GM12892 (cell line): ENCODE measurements at places on chromosomes 12 and 14.

- DNase-seq = no peak
Observed at GRCh38 chr14:104346608-104347007, 208.2 kb downstream of the KIF26A start.

- DNase-seq = no peak
Observed at GRCh38 chr12:32708926-32709325, 29.8 kb downstream of the DNM1L start.

GRCh38 chr14:90583427-90583826, 186.6 kb downstream of the CALM1 start:
- DNase-seq = no peak

- DNase-seq = no peak
Observed at GRCh38 chr12:125882141-125882540, 816.9 kb downstream of the AACS start.

DNA sequence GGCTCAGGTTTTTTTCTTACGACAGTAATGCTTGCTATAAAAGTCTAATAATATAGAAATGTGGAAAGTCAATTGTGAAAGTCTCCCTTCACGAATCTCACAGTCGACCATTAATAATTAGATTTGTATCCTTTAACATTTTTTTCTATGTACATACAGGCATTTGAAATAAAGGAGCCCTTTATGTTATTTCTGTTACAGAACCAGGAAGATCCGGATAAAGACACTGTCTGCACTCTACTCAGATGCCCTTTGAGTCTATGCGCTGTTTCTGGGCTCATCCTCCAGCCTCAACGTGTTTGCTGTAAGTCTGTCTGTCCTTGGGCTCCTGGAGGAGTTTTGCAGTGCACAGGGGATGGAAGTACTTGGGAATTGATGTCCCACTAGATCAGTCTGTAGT, 212.2 kb upstream of the ATP2B1 start:
- DNase-seq = no peak

GRCh38 chr14:48563489-48563888, 888.1 kb upstream of the MDGA2 start:
- DNase-seq = no peak

DNA sequence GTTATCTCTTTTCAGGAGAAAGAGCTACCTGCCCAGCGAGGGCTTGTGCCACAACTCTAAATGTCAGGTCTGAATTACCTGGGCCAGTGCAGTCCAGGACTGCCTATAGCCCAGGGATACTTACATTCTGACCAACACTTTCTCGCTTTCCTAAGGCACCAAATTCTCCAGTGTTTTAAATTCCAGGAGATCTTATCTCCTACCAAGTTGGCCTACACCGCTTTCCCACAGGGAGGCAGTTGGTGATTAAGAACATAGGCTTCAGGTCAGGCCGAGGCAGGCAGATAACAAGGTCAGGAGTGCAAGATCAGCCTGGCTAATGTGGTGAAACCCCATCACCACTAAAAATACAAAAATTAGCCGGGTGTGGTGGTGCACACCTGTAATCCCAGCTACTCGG, 41.1 kb downstream of the RPS29 start:
- no peak for DNase-seq

GRCh38 chr12:71562676-71563595, 100.7 kb downstream of the ZFC3H1 start:
- DNase-seq = no peak

DNA sequence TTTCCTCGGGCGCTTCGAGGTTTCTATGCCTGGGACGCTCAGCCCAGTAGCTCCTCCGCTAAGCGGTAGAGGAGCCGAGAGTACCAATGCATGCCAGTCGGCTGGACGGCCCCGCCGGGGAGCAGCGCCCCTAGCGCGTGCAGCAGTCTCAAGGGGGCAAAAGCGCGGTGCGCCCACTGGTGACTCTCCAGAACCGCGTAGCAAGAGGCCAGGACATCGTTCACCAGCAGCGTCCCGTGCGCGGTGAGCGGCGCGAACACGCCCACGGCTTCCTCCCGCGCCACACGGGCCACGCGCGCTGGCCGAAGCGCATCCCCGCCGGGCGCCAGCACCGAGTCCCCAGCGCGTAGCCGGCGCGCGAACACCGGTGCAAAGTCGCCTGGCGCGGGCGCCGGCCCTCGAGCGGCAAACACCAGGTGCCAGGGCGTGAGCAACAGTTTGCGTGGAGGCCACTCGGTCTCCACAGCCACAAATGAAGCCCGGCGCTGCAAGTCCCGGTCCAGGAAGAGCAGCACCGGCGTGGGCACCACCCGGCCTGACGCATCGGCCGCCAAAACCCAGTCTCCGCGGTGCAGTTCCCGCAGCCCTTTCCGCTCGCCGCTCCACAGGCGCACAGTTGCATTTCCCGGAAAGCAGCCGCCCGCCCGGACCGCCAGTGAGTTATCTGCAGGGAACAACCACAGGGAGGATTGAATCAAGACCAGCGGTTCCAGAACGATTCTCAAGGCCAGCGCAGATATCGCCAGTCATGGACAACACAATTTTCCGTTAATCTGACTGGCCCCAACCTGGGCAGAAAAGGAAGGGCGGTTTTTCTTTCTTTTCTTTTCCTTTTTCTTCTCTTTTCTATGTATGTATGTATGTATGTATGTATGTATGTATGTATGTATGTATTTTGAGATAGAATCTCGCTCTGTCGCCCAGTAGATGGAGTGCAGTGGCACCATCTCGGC, 4.5 kb downstream of the DHH start:
- DNase-seq = no peak

DNA sequence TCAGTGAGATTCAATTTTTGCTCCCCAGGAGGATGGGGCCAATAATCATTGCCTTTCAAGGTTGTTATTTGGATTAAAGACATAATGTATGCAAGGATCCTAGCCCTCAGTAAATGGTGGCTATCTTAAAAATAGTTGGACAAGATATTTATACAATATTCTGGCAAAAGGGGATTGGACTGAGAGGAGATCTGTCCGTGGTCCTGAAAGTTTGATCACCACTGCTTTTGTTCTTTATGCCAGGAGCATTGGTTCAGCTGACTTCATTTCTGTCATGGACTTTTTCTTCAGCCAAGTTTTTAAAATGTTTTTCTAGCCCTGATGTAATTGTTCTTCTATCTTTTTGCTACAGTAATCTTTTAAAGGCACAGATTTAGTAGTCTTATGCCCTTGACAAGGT, 70.2 kb upstream of the TCL1A start:
- DNase-seq = no peak

DNA sequence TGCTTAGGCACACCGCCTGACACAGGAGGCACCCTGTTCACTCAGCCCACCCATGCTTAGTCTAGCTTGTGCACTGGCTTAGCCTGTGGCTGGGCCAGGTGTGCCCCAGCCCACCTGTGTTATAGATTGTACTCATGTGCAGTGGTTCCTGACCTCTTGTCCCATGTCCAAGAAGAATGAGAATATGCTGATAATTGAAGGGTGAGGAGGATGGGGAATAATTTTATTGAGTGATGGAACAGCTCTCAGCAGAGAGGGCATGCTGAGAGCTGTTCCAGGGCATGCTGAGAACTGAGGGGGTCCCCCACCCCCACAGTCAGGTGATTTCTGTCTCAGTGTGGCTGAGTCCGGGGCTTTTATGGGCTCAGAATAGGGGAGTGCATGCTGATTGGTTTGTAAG, 395.9 kb downstream of the FUT8 start:
- no peak for DNase-seq

DNA sequence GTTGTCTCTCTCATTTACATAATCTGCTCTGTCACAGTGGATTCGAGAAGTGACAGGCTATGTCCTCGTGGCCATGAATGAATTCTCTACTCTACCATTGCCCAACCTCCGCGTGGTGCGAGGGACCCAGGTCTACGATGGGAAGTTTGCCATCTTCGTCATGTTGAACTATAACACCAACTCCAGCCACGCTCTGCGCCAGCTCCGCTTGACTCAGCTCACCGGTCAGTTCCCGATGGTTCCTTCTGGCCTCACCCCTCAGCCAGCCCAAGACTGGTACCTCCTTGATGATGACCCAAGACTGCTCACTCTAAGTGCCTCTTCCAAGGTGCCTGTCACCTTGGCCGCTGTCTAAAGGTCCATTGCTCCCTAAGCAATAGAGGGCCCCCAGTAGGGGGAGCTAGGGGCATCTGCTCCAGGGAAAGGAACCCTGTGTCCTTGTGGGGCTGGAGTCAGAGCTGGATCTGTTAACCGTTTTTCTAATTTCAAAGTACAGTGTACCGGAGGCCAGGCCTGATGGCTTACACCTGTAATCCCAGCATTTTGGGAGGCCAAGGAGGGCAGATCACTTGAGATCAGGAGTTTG, 5.1 kb downstream of the ERBB3 start:
- DNase-seq = no peak

GRCh38 chr12:68976395-68976841, 43.4 kb upstream of the CPM start:
- DNase-seq = no peak

GRCh38 chr12:112408621-112409020, 784 bp downstream of the RPL6 start:
- no peak for DNase-seq

- no peak for DNase-seq
Observed at GRCh38 chr12:46453428-46453827, 80.9 kb upstream of the SLC38A2 start.

- DNase-seq = no peak
Observed at GRCh38 chr14:35386673-35387125, 17.9 kb downstream of the NFKBIA start.

GRCh38 chr12:89529738-89530137, 3.9 kb upstream of the POC1B start:
- no peak for DNase-seq

GRCh38 chr12:5965950-5966383, 20.9 kb upstream of the ANO2 start:
- peak; percentile 43 for DNase-seq

GRCh38 chr12:26767116-26767515, 65.9 kb downstream of the ITPR2 start:
- DNase-seq = no peak

- DNase-seq = no peak
Observed at GRCh38 chr12:105060715-105061378, 23.4 kb downstream of the ALDH1L2 start.

GRCh38 chr14:39366460-39367386, 65.5 kb downstream of the FBXO33 start:
- no peak for DNase-seq

- no peak for DNase-seq
Observed at GRCh38 chr14:94396628-94397225, 8.3 kb upstream of the SERPINA1 start.

GRCh38 chr12:111850526-111850925, 8.5 kb downstream of the MAPKAPK5 start:
- DNase-seq = no peak

DNA sequence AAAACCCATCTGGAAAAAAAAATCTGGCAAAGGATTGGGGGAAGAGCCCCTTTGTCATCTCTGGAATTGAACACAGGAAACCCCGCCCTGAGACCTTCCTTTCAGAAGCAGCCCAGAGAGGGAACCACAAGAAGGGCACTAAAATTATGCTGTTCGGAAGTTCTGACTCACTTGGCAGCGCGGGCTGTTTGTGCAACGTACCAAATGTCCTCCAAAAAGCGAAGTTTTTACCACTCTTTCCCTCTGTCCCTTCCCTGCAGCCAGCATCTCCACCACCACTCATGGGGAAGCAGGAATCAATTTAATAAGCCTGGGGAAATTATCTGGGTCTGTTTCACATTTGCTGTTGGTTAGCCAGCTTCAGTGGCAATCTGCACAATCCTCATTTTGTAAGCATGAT, 3.2 kb upstream of the SYNE3 start:
- DNase-seq = no peak

DNA sequence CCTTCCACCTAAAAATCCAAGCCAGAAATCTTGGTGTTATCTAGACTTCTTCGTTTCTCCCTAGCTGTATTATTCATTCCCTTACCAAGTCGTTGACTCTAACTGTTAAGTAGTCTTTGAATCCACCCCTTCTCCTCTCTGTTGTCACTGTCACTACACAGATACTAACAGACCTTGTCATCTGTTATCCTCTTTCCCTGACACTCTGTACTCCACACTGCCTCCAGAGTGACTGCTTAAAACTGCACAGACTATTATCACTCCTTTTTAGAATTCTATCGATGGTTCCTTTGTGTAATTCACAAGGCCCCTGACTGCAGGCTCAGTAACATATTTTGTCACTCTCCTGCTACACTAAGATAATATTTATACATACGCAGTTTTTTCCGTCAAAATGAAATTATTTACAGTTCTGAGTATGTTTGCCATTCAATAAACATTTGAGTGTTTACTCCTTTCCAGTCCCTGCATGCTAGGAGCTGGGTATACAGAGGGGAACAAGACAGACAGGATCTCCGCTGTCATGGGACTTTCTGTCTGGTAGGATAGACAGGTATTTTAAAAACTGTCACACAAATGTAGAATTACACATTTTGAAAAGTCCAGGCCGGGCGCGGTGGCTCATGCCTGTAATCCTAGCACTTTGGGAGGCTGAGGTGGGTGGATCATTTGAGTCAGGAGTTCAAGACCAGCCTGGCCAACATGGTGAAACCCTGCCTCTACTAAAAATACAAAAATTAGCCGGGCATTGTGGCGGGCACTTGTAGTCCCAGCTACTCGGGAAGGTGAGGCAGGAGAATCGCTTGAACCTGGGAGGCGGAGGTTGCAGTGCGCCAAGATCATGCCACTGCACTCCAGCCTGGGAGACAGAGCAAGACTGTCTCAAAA, 3.8 kb downstream of the MARS1 start:
- no peak for DNase-seq

GRCh38 chr12:65522956-65523860, 244.7 kb downstream of the MSRB3 start:
- DNase-seq = no peak

- no peak for DNase-seq
Observed at GRCh38 chr14:105487449-105487985, 831 bp downstream of the CRIP1 start.

DNA sequence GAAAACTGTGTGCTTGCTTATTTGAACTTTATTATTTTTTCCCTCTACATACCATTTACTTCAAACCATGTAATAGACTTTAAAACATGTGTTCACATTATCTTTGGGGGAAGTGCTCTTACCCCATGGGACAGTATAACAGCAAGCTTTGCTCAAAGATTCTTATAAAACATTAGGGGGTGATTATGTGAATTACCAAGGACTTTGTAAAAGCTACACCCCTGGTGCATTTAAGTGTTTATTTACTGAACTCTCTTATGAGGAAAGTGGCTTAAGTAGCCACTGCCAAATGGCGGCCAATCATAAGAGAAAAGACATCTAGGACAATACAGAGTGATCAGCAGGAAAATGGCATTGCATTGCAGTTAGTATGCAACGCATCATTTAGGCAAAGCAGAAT, 70.3 kb downstream of the CAPZA3 start:
- no peak for DNase-seq

- no peak for DNase-seq
Observed at GRCh38 chr12:24561411-24561871, 387.5 kb downstream of the BCAT1 start.

DNA sequence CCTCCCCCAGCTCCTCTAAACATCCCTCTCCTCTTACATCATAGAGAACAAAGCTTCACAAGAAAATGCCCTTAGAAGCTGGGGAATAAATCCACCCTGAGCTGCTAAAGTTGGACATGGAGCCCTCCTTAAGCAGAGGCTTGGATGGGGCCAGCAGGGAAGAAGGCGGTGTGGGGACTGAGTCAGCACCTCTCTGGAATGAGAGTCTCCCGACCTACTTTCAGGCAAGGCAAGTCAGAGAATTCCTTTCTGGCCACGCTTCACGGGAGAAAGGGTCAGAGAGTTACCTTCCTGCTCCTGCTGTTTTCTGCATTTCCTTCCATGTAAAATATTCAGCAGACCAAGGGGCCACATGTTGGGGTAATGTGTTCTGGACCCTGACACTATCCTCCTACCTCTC, 113.3 kb upstream of the PRB2 start:
- DNase-seq = no peak

GRCh38 chr12:128729628-128730121, 94.1 kb downstream of the SLC15A4 start:
- DNase-seq = no peak

GRCh38 chr14:72554401-72554800, 339.5 kb downstream of the DPF3 start:
- no peak for DNase-seq
